ENCODE measurements at places on chromosomes 6 and 20.

- DNase-seq: no peak
Measured at GRCh38 chr6:133955582-133956415, 2.8 kb downstream of the TBPL1 start.

DNA sequence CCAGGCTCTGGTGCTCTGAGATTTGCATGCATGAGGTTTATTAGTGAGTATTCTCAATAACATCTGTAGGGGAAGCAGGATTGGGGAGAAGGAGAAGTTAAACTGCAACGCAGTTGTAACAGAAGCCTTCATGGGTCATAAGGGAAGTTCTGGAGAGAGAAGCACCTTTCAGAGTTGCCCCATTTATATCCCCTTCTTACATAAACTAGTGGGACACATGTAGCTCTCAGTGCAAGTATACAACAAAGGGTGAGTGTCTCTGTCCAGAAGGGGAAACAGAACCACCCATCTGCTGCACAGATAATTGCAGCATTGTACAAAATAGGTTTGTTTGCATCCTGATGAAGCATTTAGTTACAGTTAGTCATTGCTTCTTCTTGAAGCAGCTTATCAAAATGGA lies 4.3 kb upstream of the ADGB start:
- no peak for DNase-seq

GRCh38 chr6:104541411-104541810 lies 318.3 kb downstream of the HACE1 start:
- DNase-seq: no peak

DNA sequence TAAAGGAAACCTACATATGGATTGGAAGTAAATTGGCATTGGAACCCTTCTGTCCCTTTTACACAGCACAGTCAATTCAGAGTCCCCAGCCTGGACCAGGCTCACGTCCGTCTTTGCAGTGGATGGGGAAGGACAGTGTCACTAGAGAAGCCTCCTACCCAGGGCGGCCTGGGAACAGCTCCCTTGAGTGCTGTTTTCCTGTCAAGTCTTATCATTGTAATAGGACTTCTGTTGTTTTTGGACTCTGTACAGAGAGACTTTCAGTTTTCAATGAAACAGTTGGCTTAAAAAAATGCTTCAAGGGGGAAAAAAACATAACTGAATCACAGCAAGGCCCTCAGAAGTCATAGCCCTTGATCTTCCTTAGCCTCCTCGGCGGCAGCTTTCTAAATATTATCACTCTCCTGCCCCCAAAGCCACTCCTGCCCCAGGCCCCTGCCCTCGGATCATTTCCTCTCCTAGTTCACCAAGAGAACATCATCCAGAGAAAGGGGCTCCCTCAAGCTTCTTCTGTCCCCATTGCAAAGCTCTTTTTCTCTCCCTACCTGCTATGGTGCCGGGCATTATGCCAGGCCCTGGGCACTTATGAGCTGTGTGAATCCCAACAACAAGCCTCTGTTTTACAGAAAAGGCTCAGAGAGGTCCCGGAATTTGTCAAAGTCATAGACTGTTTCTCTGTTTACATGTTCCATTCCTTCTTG lies 37.8 kb upstream of the CNKSR3 start:
- DNase-seq: no peak

GRCh38 chr20:32564921-32565734 lies 20.0 kb downstream of the NOL4L start:
- DNase-seq: no peak

DNA sequence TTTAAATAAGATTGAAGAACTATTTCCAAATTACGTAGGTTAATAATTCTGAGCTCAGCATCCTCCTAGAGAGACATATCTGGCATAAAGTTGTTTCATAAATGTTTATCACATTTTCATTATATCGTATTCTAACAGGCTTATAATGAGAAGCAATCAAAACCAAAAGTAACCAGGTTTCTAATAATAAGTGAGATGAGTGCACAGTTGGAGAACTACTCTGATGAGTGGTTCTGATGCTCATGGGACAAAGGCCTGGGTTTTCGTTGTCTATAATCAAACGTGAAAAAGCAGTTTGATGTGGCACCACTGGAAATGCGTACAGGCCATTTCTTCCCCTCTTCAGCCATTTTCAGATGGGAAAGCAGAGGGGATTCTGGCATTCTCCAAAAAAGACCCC lies 4.7 kb upstream of the SERPINB6 start:
- DNase-seq: no peak

DNA sequence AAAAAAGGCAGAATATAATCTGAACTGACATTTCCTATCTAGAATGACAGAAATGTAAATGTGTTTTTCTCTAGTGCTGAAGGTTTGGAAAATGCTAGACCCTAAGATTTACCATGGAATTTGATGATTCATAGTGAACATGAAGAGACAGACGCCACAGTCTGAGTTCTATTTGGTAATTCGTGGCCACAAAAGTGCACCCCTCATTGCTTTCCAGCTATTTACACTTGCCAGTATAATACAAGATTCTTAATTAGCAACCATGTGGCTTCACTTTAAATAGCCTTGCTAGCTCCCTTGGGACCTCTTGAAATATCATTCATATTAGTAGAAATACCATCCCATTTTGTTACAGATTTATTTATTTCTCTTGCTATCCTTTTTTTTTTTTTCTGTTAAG lies 636.8 kb downstream of the PRKN start:
- no peak for DNase-seq

GRCh38 chr6:37507690-37508421 lies 8.2 kb upstream of the CCDC167 start:
- DNase-seq: no peak

GRCh38 chr6:169190144-169190584 lies 63.5 kb downstream of the THBS2 start:
- peak; percentile 94 for DNase-seq

DNA sequence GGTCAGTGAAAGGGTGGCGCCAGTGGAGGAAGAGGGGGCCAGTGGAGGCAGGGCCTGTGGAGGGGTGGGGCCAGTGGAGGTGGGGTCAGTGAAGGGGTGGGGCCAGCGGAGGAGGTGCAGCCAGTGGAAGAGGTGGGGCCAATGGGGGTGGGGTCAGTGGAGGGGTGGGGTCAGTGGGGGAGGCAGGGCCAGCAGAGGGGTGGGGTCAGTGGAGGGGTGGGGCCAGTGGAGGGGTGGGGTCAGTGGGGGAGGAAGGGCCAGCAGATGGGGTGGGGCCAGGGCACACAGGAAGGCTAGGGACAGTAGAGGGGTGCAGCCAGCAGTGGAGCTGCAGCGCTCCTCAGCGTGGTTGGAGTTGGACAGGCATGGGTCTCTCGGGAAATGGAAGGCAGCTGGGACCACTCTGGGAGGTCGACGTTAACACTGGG lies 18.7 kb downstream of the ADRM1 start:
- peak; percentile 40 for DNase-seq

DNA sequence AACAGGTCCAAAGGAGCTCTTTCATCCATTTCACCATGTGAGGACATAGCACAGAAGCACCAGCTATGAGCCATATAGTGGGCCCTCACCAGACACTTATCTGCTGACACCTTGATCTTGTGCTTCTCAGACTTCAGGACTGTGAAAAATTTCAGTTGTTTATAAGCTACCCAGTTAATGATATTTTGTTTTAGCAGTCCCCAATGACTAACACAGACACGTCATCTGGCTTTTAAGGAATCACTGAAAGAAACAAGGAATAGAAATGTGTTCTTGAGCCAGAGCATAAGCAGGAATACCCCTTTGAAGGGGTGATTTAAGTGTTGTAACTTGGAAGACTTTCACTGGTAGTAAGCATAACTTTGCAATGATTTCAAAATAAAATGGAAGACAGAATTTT lies 214.7 kb upstream of the PTCHD4 start:
- no peak for DNase-seq

GRCh38 chr6:13334953-13335352 lies 6.6 kb upstream of the TBC1D7 start:
- peak; percentile 78 for DNase-seq
